ENCODE measurements at places on chromosomes 16 and 17.

- DNase-seq, result no peak
Measured at GRCh38 chr17:50781167-50781566, 13.8 kb upstream of the ANKRD40CL start.

- DNase-seq, result no peak
Measured at GRCh38 chr16:56549161-56549560, 15.7 kb upstream of the MT4 start.

GRCh38 chr17:74922172-74922571 lies 883 bp downstream of the USH1G start:
- no peak for DNase-seq

- no peak for DNase-seq
Measured at GRCh38 chr17:81057079-81057730, 22.3 kb downstream of the BAIAP2 start.

DNA sequence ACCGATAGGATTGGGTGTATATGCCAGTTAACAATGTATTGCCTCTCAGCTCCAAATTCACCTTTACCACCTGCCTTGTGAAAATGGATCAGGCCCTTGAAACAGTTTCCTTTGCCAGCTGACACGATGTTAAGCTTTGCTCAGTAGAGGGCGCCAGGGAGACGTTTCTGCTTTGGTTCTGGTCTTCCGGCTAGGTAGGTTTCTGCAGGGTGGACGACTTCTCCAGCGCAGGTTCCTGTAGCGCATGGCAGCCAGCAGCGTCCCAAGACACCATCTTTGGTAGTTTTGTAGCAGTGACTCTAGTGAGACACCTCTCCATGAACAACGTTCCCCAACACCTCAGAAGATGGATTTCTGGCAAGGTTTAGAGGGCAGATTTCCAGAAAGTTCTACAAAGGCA lies 24.0 kb downstream of the SYCE1L start:
- peak; percentile 22 for DNase-seq

GRCh38 chr17:49928837-49929475 lies 40.0 kb upstream of the DLX4 start:
- peak; percentile 61 for DNase-seq

GRCh38 chr16:47626246-47626645 lies 165.1 kb downstream of the PHKB start:
- no peak for DNase-seq

DNA sequence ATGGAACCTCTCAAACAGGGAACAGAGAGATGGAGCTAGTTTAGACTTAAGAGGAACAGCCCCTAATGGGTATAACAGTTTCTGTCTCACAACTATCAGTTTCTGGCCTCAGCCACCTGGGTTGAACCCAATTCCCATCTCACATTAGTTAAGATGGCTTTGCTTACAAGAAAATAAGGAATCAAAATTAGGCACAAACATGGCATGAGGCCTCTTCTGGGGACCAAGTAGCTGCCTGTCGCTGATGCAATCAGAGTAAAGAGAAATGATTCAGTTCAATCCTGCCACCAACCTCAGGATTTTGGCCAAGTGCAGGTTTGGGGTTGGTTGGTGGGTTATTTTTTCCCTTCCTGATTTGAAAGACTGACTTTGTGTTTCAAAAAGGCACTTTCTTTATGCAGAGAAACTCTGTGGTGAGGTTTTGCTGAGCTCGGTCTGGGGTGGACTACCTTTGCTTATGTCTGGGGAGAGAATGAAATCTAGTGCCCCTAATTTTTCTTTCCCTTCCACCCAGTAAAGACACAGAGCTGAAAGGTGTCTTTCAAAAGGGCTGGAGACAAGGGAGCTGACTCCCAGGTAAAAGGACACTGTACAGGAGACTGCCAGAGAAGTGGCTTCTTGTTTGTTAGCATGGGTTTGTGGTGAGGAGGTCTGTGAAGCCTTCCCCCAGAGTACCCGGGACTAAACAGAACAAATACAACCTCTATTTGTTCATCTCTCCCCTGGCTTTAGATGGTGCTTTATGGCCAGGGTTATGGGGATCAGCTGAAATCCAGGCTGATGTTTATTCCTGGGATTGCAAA lies 44.8 kb upstream of the NFAT5 start:
- DNase-seq, result no peak

DNA sequence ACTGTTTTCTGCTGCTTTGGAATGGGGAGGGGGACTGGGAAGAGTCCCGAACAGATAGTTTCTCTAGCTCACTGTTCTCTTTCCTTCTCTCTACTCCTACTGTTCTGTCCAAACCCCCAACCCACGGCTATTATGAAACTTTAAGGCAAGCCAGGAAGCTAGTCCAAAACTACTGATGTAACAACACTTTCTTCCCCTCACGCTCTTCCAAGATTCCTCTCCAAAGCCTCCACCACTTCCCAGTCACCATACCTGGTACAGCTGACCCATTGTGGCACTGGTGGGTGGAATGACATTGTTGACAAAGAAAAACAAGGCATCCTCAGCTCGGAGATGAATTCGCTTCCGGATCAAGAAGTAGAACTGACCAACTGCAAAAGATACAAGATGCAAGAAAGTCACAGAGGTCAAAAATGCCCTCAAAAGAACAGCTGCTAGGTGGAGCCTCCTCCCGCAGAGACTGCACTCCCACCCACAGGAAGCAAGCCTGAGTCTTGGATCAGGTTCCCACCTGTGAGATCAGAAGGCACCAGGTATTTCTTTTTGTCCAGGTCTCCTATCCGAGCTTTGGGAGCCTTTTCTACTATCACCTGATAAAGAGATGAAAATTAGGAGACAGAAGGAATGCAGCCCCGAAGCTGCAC lies 1.0 kb downstream of the GABARAP start:
- no peak for DNase-seq

GRCh38 chr16:14013145-14013570 lies 58.0 kb upstream of the MRTFB start:
- DNase-seq, result no peak

GRCh38 chr16:842711-843560 lies 42.4 kb upstream of the GNG13 start:
- DNase-seq, result no peak

- peak; percentile 77 for DNase-seq
Measured at GRCh38 chr16:88743693-88744576, 37.6 kb downstream of the CTU2 start.

- no peak for DNase-seq
Measured at GRCh38 chr17:7408252-7408727, 645 bp downstream of the NLGN2 start.

GRCh38 chr16:628321-629061 lies 2.3 kb upstream of the WFIKKN1 start:
- DNase-seq, result no peak

GRCh38 chr17:1034652-1035210 lies 37.8 kb downstream of the TIMM22 start:
- no peak for DNase-seq

DNA sequence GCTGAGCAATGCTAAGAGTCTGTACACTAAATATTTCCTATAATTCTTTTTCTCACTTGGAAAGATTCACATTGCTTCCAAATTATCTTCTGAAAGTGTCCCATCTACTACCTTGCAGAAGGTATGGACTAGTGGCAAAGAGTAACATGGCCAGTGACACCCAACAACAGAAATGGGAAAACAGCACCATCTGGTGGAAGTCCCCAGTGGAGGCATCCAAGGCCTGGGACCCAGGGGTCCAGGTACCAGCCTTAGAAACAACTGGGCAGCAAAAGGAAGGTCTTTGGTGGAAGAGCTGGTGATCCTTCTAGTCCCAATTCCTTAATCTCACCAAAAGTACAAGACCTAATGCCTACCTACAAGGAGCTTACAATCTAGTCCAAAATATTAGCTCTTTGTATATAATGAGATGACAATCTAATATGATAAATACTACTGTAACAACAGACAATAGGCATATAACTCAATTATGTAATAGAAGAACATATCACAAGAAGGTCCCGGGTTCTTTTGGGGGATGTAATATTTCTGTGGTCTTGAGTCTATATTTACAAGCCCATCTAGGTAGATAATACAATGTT lies 55.3 kb downstream of the SKAP1 start:
- DNase-seq, result peak; percentile 42

- DNase-seq, result peak; percentile 20
Measured at GRCh38 chr16:66524601-66525164, 25.2 kb downstream of the TK2 start.

- DNase-seq, result no peak
Measured at GRCh38 chr16:86100205-86101136, 201.5 kb downstream of the IRF8 start.

DNA sequence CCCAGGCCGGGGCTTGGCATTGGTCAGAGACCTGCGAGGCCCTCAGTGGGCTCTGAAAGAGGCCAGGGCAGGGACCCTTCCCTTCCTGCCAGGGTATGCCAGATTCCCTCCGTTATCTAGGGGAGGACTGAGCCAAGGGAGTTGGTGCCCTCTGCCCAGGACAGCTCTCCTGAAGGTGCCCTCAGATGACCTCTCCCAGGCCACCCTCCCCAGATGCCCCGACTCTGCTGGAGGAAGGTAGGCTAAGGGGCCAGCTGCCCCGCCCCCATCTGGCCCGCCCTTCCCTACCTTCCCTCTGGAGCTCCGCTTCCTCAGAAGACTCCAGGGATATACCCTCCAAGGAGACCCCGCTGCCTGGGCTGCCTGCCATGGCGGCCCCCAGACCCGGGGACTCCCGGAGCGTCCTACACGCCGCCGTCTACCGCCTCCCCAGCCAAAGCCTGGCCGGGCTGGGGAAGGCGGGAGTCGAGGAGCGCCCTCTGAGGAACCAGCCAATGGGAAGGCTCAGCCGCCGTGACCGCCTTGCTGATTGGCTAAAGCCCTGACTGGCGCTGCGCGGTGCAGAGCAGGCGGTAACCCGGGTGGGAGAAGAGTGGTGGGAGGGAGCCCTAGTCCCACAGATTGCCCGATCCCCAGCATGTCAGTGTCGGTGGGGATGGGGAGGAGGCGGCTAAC lies 7.0 kb downstream of the MPP2 start:
- peak; percentile 93 for DNase-seq

- DNase-seq, result no peak
Measured at GRCh38 chr16:58859958-58860669, 126.0 kb upstream of the GOT2 start.

DNA sequence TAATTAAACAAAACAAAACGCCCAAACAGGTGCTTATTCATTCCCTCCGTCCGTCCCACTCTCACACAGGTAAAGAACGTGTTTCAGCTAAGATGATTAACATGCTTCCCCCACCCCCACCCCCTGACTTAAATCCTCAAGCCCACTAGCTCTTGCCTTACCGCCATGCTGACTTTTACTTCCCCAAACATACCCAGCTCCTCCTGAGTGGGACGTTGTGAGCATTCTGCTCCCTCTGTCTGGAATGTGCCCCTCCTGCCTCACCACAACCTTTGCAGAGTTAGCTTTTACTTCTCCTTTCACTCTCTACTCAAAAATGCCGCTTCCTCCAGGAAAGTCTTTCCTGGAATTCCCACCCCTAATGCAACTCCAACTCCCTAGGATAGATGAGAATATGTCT lies 774.0 kb upstream of the RBFOX1 start:
- no peak for DNase-seq

GRCh38 chr17:40557531-40558299 lies 7.6 kb downstream of the CCR7 start:
- DNase-seq, result no peak

DNA sequence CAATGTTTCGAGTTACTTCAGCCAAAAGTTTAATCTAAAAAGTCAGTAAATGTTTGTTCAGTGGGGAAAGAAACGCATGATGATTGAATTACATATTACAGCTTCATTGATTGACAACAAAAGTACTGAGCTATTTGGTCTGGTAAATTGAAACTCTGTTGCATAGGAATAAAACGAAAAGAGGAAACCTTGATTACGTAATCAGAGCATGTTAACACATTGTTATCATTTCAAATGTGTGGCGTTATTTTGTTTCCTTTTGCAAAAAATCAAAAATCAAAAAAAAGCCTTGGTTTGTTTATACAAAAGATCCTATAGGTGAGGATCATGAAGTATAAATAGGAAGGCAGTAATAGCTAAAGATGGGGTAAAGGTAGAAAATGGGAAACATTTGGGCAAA lies 19.5 kb upstream of the CA10 start:
- DNase-seq, result no peak

DNA sequence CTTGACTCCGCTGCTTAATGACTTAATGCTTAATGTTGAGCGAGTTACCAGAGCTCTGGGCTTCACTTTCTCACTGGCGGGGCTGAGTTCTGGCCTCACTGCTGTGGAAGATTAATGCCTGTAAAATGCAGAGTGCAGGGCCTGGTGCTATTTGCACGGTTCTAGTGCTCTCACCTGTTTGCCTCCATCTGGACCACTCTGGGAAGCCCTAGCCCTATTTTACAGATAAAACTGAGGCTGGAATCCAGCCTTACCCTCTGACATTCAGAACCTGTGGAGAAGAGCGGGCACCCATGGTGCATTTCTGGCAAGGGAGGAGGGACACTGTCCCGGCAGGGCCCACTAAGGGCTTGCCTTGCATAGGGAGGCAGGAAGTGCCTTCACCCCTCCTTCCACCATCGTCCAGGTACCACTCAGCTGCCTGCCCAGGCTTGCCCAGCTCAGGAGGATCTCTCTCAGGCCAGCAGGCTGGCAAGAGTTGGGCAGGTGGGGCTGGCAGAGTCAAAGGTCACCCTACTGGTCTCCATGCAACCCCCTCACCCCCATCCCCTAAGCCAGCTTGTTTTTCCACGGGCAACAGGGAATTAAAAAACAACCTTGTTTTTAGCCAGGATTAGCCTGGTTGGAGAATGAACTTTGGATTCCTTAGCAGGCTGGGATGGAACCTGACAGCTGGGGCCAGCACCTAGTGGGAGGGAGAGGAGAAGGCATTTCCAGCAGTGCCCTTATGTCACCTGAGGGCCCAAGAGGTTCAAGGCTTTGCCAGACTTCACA lies 4.1 kb upstream of the UBALD1 start:
- no peak for DNase-seq

GRCh38 chr17:65388911-65389310 lies 172.5 kb downstream of the AXIN2 start:
- DNase-seq, result no peak

GRCh38 chr17:29677824-29678223 lies 55.1 kb upstream of the CORO6 start:
- DNase-seq, result no peak

DNA sequence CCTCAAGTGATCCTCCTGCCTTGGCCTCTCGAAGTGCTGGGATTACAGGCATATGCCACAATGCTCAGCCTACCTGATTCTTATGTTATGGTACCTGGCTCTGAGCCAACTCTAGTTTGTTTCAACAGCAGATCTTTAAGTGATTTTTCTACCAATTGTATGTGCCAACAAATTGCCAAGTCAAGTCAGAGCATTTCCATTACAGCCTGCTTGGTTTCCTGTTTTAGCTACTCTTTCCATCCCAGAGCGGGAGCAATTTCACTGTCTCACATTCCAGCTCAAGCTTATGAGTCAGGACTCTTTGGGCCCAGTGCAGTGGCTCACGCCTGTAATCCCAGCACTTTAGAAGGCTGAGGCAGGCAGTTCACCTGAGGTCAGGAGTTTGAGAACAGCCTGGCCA lies 30.8 kb upstream of the RBBP6 start:
- peak; percentile 81 for DNase-seq

DNA sequence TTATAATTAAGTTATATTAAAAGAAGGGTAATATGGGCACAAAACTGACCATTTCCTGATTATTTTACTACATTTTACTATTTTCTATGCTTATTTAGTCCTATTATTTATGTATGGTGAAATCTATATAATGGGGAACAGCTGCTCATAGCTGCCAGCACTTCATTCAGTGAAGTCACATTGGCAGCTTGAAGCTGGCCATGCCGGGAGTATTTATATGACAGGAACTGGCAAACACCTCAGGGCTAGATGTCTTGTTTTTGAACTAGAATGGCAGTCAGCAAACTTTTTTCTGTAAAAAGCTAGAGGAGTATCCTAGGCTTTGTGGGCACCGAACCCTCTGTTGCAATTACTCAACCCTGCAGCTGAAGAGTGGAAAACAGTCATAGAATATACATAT lies 104.1 kb downstream of the CDH13 start:
- DNase-seq, result no peak

All from ELR (cell line).